ENCODE measurements at places on chromosomes 3 and 15.

DNA sequence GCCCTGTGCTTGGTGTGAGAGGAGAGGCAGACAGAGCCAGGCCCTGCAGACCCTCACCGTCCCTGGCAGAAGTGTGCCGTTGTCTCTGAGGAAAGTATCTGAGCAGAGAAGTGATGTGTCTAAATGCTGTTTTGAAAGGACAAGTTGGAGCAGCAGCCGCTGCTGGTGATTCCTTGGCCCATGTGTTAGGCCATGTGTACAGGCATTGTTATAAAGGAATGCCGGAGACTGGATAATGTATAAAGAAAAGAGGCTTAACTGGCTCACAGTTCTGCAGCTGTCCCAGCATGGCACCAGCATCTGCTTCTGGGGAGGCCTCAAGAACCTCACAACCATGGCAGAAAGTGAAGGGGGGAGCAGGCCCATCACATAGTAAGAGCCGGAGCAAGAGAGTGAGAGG is 334.6 kb upstream of the ATP10A start:
- DNase-seq: no peak

GRCh38 chr3:196096382-196096953 is 14.6 kb upstream of the TFRC start:
- DNase-seq: no peak

DNA sequence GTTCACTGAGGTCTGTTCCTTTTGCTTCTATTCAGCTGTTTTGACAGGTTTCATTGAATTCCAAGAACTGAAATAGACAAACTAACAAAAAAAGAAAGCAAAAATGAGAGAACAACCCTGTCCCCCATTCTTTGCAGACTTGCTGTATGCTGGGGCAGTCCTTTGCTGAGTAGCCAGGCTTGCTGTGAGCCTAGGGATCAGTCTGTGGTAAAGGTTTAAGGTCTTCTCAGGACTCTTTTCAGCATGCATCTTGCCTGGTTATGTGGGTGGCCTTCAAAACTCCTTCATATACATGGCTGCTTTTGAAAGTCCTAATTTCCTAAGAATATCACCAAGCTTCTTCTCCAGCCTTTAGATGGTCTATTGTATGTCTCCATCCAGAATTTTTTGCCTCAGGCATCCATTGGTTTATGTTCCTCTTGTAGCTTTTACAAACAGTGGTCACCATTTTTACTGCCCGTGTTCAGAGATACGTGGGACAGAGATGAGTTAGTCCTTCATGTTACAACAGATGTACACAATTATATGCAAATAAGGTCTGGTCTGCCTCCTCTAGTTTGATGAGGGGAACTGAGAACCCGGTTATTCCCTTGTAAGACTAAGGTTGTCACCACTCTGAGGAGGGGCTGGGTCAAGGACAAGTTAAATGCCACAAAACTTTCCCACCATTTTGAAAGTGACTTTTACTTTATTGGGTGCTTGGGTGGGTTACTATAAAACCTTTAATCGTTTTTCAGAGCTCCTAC is 41.4 kb downstream of the SACM1L start:
- no peak for DNase-seq

DNA sequence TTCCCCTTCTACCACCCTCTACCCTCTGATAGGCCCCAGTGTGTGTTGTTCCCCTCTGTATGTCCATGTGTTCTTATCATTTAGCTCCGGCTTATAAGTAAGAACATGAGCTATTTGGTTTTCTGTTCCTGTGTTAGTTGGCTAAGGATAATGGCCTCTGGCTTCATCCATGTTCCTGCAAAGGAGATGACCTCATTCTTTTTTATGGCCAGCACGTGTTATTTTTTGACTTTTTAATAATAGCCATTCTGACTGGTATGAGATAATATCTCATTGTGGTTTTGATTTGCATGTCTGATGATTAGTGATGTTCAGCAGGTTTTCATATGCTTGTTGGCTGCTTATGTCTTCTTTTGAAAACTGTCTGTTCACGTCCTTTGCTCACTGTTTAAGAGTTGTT is 63.1 kb upstream of the NPHP3 start:
- no peak for DNase-seq

GRCh38 chr3:160196511-160197104 is 28.6 kb upstream of the C3orf80 start:
- no peak for DNase-seq

DNA sequence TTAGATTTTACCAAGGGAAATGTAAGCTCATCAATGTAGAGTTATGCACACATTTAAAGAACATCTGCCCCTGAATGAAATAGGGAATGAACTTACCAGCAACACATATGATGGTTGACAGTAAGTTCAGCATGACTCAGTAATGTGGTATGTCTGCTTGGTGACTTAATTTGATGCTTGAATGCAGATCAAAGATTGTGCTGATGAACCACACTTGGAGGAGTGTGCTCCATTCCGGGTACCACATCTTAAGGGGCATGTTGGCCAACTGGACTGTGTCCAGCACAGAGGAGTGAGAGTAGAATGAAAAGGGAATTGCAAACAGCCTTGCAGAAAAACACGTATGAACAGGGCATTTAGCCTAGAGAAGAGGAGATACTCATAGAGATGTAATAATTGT is 171.0 kb upstream of the RARB start:
- no peak for DNase-seq

GRCh38 chr3:65672871-65673815 is 365.6 kb downstream of the MAGI1 start:
- DNase-seq: peak; percentile 1

- DNase-seq: no peak
Measured at GRCh38 chr15:90862964-90863778, 5.2 kb upstream of the FURIN start.

DNA sequence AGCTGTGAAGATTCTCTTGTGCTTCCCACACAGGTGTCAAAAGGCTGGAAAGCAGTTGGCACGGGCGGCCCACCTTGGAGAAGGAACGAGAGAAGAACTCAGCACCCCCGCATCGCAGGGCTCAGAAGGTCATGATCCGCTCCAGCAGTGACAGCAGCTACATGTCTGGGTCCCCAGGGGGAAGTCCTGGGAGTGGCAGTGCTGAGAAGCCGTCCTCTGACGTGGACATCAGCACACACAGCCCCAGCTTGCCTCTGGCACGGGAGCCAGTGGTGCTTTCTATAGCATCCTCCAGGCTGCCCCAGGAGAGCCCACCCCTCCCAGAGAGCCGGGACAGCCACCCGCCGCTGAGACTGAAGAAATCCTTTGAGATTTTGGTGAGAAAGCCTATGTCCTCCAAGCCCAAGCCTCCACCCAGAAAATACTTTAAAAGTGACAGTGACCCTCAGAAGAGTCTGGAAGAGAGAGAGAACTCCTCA is 31.4 kb downstream of the STARD5 start:
- DNase-seq: no peak

DNA sequence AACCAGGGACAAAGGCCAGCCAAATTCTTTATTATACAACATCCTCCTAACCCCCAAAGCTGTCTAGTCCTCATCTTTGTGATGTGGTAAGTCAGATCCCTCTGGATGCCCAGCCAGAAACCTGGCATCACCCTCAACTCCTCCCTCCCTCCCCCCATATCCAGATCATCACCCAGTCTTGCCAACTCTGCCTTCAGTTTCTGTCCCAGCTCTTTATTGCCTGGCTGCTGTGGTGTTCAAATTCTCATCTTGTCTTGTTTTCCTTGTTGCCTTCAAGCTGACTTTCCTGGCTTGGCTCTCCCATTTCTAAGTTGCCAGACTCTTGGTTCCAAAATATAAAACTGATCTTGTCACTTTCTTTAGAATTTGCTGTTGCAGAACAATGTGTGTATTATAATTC is 28.6 kb downstream of the MAP2K1 start:
- DNase-seq: no peak

DNA sequence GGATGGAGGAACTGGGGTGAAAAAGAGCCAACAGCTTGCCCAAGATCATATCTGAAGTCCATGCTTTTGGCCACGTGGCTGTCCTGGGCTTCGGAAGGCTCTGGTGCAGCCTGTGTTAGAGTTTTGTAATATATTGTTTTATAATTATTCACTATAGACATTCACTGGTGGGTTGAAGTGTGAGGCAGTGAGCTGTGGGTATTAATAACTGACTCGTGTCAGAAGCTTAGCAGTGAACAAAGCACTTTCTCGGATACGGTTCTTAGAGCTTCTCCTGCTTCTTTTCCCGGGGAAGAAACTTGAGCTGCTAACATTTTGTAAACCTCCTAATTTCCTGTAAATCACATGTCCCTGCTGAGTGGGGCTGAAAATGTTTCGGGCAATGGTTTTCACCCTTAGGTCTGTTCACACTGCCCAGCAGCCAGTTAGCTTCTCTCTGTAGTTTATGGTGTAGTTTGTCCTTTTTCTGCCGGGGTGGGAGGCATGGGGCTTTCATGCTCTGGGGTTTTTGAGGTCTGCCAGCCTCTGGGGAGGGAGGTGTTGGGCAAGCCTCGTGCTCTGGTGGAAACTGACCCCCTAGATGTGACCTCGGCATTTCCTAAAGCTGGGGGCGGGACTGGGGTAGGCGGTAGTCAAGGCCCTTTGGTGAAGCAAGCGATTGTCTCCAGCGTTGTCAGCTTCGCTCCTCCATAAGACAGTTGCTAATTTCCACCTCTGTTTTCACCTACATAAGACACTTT is 1.7 kb downstream of the MRAS start:
- no peak for DNase-seq

DNA sequence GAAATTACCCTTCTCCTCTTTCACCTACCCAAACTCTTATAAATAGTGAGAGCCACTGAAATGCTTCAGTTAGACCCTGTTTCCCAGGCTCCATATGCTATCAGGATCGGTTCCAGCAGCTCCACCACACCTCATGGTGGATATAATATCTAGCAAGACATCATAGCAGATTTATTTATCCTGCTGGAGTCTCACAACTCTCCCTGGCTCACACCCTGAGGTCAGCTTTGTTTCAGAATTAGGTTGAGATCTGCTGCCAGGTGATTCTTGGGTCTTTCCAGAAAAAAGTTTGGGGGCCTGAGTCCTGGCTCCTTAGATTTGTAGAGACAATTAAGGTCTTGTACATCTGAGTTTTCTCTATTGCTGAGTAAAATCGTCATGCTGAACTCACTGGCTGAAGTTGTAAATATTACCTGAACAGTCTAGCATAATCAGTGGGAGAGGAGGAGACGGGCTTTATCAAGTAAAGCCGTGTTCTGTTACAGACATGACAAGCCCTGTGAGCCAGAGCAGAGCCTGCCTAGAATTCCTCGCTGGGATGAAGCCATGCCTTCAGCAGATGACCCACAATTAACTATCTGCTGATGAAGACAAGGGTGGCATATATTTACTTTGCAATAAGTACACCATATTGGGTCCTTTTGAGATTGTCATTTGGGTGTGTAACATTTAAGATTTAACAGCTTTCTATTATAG is 131.6 kb downstream of the STAC start:
- DNase-seq: no peak

- DNase-seq: no peak
Measured at GRCh38 chr3:174355505-174355904, 503.6 kb upstream of the NAALADL2 start.

GRCh38 chr3:138062626-138063025 is 52.7 kb downstream of the CLDN18 start:
- DNase-seq: no peak

- peak; percentile 20 for DNase-seq
Measured at GRCh38 chr3:61530355-61530754, 31.0 kb upstream of the PTPRG start.

- DNase-seq: no peak
Measured at GRCh38 chr15:69853544-69853951, 244.2 kb downstream of the TLE3 start.

DNA sequence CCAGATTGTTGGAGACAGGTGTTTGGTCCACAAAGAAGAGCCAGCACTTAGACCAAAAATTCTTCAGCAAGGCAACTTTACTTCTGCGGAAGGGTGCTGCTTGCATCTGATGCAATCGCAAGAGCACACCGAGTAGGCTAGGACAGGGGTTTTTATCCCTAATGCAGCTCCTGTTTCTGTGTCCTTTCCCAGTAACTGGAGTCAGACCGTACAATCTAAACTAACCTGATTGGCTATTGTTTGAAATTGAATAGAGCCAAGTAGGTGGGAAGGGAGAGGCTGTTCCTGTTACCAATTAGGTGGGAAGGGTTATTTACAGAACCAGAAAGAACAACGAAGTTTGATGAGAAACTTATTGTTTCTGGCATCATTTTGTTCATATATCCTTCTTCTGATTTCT is 77.6 kb downstream of the CHCHD4 start:
- no peak for DNase-seq

- no peak for DNase-seq
Measured at GRCh38 chr3:55541016-55541415, 53.9 kb upstream of the WNT5A start.

GRCh38 chr3:129023909-129024308 is 22.8 kb downstream of the EFCC1 start:
- no peak for DNase-seq

DNA sequence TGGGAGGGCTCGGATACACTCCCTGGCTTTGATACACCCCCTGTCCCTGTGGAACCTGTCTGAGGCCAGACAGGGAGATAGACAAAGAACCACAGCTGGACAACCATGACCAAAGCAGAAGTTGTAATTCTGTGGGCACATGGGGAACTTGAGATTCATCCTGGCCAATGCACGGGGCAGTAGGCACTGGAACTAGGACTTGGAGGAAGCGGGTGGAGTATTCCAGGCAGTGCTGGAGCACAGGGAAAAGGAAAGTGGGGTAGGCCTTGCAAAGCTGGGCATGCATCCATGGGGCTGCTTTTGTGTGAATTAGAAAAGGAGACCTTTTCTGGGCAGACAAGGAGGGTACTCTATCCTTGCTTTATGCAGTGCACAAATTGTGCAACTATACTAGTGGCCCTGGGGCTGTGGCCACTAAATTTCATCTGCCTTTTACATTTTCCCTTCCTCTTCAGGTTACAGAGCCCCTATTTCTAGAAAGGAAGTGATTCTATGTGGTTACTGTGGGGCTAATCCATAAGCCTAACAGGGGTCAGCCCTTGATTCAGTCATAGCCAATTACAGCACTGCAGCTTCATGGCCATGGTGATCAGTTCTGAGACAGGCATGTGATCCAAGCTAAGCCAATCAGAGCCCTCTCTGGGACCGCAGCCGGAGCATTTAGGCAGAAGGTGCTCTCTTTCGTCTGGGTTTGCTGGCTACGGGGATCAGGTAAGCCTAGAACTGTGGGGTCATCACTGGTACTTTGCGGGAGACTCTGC is 21.0 kb downstream of the CRABP1 start:
- no peak for DNase-seq

- no peak for DNase-seq
Measured at GRCh38 chr15:25501828-25502446, 63.1 kb upstream of the UBE3A start.

All from NCI-H1930 (cell line).